Spinal cord (tissue), 10 donors: ENCODE measurements at places on chromosomes 7 and 10. TPM values are rescaled to one million over a fixed set of nuclear protein-coding genes. Genes with fewer than 3 reads are reported as not detected.

The FAM24B gene
- polyA plus RNA-seq, result 5.8 TPM

The ENTPD1 gene
- polyA plus RNA-seq, result 23.6 TPM

The MACC1 gene
- 0.14 TPM for polyA plus RNA-seq

The NUPR2 gene
- 1.5 TPM for polyA plus RNA-seq

The H2BK1 gene
- polyA plus RNA-seq, result not detected

The TMEM176B gene
- polyA plus RNA-seq, result 21.7 TPM

The DHX32 gene
- polyA plus RNA-seq, result 18.0 TPM

The CLDN15 gene
- 9.2 TPM for polyA plus RNA-seq

The EVX1 gene
- 1.3 TPM for polyA plus RNA-seq
